ENCODE measurements at places on chromosomes 7 and 10. TPM values are rescaled to one million over a fixed set of nuclear protein-coding genes. Genes with fewer than 3 reads are reported as not detected.

- H3K4me1 ChIP-seq = no peaks in the 10 kb centered on the region
- peaks cover 3% of the 10 kb centered on the region for H3K27me3 ChIP-seq
- DNase-seq = no peak
- no peak overlapping the region for H3K4me3 ChIP-seq
- H3K36me3 ChIP-seq = no peaks in the 10 kb centered on the region
Observed at GRCh38 chr10:26232174-26232573, 15.6 kb downstream of the GAD2 start.

DNA sequence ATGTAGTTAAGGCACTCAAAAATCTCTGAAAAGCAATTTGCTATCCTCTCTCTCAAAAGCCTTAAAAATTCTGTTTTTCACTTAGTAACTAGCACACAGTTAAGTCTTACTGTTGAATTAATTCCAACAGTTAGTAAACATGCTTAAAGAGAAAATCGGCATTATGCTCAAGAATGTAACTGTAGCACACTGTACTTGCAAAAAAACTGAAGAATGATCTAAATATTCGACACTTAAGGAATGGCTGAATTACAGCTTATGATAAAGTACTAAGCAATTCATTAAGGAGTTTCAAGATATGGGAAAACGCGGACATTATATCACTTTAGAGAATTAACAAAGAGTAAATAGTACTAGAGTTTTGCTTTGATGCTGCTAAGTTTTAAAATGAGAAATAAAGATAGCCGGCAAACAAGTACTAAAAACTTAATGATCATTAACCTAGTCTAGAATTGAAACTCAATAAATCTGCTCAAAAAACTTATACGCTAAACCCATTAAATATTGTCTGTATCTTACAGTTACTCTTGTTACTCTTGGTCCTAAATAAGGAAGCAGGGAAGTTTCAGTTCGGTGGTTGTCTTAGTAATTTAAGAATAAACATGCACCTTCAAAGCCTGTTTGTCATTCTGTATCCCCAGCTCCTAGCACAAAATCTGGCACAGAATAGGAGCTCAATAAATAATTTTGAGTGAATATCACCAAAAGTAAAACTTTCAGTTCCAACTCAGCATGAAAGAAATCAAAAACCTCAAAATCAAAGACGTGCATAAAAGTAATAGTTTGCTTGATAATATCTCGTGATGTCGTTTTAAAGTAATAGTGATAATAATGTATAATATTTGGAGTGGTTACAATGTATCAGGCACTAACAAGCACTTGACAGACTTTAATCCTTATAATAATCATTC lies 1.2 kb downstream of the TRDMT1 start:
- H3K27ac ChIP-seq = peak overlapping the region; percentile 95
- no peak for DNase-seq
- H3K4me1 ChIP-seq = peaks cover 7% of the 10 kb centered on the region
- peak overlapping the region; percentile 94 for H3K4me3 ChIP-seq

DNA sequence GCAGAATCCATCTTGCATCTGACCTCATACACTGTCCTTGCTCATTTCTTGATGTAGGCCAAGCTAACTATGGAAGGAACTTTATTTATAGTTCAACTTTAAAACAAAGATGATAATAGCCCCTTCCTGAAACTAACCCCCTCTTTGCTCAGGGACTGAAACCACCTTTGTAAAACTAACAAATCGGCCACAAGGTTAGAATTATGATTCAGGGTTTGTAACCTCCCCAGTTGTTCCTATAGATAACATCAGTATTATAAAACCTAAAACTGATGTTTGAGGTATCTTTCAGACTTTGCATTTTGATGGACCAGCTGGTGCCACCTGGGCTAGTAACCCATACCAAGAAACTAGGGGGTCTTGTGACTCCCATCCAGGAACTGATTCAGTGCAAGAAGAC lies 143.4 kb downstream of the SH2D4B start:
- no peaks in the 10 kb centered on the region for H3K27me3 ChIP-seq
- H3K4me1 ChIP-seq = no peaks in the 10 kb centered on the region
- H3K4me3 ChIP-seq = no peak overlapping the region
- no peak for DNase-seq

- H3K4me1 ChIP-seq = no peaks in the 10 kb centered on the region
- peaks cover 9% of the 10 kb centered on the region for H3K27me3 ChIP-seq
- H3K27ac ChIP-seq = no peak overlapping the region
- peaks cover 19% of the 10 kb centered on the region for H3K36me3 ChIP-seq
- H3K4me3 ChIP-seq = no peak overlapping the region
Observed at GRCh38 chr7:154874409-154875113, 128.4 kb downstream of the PAXIP1 start.

DNA sequence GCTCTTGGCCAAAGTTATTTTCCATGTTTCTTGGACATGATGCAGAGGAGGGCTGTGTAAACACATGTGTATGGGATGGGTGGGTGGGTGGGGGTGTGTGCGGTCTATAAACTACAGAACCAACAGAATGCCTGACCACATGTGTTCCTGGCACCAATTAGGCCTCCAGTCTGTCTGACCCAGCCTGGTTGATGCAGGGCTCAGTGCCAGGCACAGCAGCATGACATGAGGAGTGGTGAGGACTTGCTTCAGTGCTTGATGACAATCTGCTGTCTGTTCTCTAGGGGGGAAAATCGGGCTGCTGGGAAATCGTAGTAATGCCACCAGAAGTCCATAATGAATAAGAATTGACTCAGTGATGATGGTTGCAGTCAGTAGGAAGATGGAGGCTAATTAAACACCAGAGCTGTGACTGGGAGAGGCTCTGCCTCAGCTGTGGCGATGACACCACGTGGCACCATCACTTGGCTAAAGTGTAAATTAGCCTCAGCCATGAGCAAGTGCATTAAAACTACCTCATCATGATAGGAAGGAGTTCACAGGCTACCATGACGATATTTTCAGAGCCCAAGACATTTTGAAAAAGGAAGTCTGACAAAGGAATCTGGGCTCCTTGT lies 260.1 kb upstream of the PODXL start:
- peaks cover 7% of the 10 kb centered on the region for H3K36me3 ChIP-seq
- H3K4me3 ChIP-seq = no peak overlapping the region
- H3K27me3 ChIP-seq = peaks cover 3% of the 10 kb centered on the region
- DNase-seq = no peak
- peaks cover 11% of the 10 kb centered on the region for H3K4me1 ChIP-seq

CRYGN gene
- not detected for total RNA-seq
